ENCODE measurements at places on chromosomes 2 and 18.

DNA sequence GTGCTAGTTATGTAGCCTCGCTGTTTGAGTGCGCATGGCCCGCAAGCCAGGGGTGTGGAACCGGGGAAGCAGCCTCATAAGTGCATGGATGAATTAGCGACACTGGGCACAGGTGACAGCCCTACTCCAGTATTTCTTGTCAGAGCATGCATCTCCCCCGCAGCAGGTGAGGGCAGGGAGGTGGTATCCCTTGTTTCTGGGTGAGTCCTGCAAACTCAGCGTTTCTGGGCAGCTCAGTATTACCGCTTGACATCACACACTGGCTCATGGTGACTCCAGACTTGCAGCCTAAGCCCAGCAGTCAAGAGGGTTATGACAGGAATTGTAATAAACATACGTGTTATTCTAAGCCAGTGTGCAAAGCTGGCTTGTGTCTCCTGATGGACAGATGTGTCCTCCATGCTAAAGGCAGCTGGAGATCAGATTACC lies 2.5 kb downstream of the CABLES1 start:
- DNase-seq: no peak

DNA sequence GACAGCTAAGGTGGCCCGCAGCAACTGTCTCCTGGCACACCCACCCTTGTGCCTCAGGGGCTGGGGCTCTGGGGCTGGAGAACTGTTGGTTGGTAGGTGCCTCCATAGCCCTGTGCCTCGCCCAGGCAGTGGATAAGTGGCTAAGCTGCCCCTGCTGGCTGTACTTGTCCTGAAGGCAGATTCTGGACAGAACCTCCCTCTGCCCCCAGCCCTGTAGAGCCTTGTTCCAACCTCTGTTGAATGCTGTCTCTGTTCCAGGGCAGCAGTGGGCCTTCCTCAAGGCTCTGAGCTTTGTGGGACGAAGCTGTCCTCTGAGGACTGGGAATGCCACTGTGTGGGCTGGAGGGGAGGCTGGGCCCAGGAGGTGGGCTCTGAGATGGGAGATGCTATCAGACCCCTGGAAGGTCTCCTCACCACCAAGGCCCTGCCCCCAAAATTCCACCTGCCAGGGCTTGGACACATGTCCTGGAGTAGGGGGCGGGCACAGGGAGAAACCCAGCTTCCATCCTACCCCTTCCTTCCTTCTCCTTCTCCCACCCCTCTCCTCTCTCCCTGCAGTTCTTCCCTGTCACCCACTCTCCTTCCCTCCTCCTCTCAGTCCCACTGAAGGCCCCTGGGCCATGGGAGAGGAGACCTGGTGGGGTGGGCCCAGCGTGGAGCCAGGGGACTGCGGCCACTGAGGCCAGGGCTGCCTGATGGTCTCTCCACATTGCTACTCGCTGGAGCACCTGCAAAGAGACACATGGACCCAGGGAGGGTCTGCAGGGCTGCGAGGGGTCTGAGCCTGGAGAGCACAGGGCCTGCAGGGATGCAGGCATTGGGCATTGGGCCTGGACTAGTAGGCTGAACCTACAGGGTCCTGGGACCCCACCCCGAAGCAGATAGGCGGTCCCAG lies 1.7 kb upstream of the PDCD1 start:
- no peak for DNase-seq

GRCh38 chr2:229633556-229633955 lies 80.8 kb downstream of the DNER start:
- DNase-seq: no peak

DNA sequence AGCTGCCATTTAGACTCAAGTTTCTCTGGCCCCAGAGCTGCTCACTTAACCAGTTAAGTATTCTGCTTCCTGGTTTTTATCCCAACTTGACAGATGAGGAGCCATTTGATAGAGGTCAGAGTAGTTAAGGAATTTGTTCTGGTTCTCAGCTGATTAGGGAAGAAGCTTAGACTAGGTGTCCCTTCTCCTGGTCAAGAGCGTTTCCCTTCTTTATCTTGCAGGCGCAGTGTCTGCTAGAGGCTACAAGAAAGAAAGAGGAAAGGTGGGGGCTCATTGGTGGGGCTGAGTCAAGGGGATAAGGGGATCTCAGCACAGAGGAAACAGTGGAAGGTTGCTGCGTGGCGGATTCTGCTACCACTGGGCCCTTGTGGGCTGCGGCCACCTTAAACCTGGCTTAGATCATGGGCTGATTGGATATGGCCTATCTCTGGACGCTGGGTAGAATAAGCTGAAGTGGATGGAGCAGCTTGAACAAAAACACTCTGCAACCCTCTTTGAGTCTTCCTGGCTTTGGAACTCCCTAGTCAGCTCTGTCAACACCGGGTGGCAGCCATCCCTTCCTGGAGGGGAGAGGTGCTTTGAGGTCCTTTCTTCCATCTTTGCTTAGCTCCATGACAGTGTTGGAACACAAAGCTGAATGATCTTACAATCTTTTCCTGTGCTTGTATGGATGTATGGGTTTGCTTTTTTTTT lies 70.8 kb downstream of the QPCT start:
- no peak for DNase-seq

DNA sequence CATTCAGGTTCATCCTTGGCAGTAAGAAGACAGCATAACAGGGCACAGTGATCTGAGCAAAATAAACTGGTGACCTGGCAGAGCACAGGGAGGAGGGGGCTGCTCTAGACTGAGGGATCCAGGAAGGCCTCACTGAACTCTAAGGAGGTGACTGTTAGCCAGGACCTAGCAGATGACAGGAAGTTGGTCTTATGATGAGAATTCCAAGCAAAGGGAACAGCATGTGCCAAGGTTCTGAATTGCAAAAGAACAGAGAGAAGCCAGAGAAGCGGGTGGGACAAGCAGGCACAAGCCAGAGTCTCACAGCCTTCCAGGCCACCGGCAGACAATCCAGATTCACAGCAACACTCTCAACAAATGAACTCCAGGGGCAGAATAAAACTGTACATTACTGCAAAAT lies 152.7 kb upstream of the PTPRM start:
- no peak for DNase-seq

DNA sequence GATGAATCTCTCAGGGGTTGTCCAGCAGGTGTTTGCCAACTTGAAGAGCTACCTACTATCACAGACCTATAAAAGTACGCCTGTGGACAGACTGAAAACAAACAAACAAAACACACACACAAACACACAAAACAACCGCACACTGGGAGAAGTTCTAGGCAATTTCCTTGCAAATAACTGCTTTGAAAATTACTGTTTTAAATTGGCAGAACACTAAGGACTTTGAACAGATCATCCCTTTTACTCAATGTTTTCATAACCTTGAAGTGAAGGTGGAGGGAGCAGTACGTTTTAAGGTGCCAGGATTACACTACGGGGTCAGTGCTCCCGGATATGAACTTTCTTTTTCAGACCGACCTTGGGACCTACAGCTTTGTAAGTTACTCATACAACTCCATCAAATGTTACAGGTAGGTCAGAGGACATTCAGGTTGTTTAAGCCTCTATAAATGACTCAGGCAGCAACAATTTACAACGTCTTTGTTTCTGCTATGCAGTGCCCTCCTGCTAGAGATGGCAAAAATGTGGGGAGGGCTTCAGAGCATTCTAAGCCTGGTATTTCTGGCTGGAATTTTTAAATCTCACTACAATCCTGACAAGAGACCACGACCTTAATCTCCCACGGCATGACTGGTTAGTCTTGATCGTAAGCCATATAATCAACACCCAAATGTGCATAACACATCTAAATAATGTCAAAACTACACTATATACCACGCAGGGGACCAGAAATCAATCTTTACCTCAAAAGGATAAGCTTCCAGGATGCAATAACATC lies 1.4 kb upstream of the SLC20A1 start:
- no peak for DNase-seq

DNA sequence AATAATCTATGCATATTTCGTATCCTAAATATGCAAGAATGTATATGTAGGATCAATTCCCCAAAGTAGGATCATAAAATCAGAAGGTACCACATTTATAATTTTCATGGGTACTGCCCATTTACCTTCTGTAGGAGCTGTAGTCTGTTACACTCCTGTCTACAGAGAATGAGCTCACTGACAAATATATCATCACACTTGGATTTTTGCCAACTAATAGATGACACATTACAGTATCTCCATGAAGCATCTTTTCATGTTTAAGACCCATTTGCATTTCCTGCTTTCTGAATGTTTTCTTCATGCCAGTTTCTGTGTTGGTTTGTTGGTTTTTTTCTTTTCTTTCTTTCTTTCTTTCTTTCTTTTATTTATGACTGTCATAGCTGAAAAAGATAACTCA lies 70.9 kb upstream of the EML6 start:
- DNase-seq: no peak

DNA sequence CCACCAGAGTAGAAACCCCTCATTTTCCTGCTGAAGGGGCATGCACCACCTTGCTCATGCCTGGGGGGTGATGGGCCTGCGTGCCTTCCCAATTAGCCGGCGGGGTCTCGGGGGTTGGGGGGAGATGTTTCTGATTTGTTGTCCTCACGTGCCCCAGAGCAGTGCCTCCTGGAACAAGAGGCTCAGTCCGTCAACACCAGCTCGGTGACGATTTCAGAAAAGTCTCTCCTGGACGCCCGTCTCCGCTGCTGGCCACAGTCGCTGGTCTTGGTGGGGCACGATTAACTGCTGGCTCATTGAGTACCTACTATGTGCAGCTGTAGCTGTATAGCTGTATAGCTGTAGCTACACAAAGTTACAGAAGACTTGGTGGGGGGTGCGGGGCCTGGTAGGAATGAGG lies 4.4 kb downstream of the ACKR3 start:
- DNase-seq: no peak

DNA sequence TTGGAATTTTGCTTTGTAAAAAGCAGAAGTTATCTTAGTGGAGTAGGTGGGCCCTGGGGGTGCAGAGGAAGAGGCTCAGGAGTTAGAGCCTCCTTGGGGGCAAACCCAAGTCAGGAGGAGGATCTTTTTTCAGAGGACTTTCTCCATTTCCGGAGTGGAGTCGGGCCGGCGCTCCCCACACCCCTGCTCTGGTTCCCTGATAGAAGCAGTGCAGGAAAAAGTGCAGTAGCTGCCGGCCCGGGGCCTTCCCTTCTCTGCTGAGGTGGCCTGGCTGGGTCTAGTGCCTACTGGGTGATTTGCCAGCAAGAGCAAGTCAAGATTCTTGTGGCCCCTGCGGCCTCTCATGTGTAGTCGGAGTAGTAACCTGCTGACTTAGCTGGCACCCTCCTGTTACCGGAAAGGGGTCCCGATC lies 124.2 kb upstream of the HS6ST1 start:
- peak; percentile 76 for DNase-seq

GRCh38 chr2:67008155-67008554 lies 389.0 kb upstream of the ETAA1 start:
- DNase-seq: no peak

- no peak for DNase-seq
Measured at GRCh38 chr2:18186816-18187613, 308.5 kb downstream of the KCNS3 start.

DNA sequence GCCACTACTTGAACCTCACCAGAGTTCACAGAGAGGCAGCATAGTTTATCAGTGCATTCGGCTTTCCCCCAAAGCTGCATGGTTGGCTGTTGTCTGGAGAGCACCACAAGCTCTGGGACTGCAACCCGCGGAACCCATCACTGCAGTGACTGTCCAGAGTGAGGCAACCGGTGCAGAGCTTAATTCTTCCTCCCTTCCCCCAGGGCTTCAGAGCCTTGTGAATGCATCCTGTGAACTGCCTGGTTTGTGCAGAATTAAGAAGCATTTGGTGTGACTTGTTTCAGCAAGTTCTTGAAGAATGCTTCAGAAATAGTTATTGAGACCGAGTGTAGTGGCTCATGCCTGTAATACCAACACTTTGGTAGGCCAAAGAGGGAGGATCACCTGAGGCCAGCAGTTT lies 99.2 kb upstream of the FOSL2 start:
- no peak for DNase-seq

DNA sequence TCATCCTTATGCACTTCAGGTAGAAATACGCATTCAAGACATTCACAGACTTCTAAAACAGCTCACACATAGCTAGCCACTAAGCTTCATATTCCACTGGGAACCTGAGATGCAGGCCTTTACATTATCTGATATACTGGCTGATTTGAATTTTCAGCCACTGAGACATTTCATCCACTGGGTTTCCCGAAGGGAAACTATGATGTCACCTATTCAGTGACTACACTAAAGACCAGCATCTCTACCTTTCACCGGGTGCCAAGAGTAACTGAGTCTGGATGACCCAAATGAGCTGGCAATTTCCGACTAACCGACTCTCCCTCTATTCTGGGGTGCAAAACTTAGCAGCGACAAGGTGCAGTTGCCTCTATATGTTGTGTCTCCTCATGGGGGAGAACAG lies 31.8 kb upstream of the SP140L start:
- DNase-seq: no peak

- peak; percentile 59 for DNase-seq
Measured at GRCh38 chr2:126878601-126879000, 20.1 kb upstream of the TEX51 start.

DNA sequence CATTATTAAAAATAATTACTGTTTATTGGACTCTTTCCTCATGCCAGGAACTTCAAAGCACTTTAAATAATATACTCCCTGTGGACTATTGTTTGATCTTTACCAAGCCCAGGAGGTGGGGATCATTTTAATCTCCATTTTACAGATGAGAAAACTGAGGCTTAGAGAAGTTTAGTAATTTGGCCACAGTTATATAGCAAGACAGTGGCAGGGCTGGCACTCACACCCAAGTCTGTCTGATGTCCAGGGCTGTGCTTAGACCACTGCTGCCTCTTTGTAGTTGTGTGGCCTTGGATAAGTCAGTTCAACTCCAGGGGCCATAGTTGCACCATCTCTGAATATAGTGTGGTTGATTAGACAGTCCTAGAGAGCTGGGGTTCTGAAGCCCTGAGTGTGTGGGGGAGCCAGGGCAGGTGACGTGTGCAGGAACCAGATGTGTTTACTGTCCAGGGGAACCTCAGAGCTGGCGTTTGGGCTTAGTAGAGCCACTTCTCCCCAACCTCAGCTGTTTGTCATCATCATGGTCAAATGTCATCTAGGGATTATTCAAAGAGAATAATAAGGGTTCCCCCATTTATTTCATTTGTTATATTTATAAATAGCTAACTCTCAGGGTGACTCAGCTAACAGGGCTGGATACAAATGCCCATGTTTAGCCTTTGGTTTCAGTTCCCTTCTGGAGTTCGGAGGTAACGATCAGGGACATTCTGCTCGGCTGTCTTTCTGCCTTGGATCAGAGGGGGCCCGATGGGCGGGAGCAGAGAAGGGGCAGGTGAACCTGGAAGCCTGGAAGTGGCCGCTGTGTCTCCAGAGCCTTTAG lies 68.0 kb downstream of the BOLA3 start:
- DNase-seq: no peak

DNA sequence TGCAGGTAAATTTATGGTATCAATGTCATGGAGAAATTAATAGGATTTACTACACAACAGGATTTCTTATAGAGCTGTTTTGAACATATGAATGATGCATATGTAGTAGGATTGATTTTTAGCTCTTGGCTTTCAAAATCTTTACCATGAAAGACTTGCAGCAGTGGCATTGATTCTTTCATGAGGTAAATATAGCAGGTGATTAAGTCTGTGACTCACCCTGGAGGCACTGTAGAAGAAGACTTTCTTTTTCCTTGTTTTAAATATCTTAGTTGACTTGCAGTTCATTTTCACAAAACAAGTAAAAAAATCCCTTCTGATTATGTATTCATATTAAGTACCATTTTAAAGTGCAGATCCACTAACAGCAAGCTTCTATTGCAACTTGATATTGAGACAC lies 463.0 kb downstream of the FBXO15 start:
- no peak for DNase-seq

- no peak for DNase-seq
Measured at GRCh38 chr2:111905990-111906735, 7.8 kb downstream of the MERTK start.

GRCh38 chr2:37476411-37476810 lies 132.0 kb downstream of the QPCT start:
- no peak for DNase-seq

GRCh38 chr2:239869272-239870155 lies 155.6 kb downstream of the NDUFA10 start:
- no peak for DNase-seq
